ENCODE measurements at places on chromosomes 12 and 14. TPM values are rescaled to one million over a fixed set of nuclear protein-coding genes. Genes with fewer than 3 reads are reported as not detected.
A peak's percentile ranks its signal among the peaks of the same experiment; 100 is the strongest.

- H3K4me3 ChIP-seq: no peak overlapping the region
- no peaks in the 10 kb centered on the region for H3K36me3 ChIP-seq
- no peak overlapping the region for H3K27ac ChIP-seq
- DNase-seq: no peak
- no peaks in the 10 kb centered on the region for H3K27me3 ChIP-seq
Observed at GRCh38 chr12:18652596-18652995, 85.2 kb downstream of the PLCZ1 start.

DNA sequence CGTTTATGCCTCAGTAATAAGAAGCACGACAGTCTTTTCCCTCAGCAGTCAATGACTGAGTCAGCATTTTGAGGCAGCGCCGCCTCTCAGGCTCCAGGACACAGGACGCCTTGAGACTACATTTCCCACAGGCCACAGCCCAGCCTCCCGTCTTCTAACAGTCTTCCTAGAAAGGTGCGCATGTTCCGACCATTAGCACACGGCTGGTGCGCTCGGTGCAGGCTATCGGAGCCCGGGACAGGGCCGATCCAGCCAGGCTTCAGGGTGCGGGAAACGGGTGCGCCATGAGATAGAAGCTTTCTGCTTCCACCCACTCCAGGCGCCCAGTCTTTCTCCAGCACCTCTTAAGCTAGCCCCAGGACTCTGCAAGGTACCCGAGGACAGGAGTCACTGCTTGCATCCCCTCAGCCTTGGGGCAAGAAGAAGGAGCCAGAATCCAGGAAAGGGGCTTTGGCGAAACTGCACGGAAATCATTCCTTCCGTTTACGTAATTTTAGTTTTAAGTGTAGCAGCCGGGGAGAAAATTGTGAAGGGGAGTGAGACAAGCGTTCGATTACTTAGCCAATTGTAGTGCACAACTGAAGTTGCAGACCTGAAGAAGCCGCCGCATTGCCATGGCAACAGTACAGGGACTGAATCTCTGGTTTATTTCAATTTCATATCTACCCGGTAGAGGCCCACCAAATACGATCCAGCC, 54.0 kb downstream of the ZNF641 start:
- peak; percentile 90 for DNase-seq
- H3K4me1 ChIP-seq: no peaks in the 10 kb centered on the region

DNA sequence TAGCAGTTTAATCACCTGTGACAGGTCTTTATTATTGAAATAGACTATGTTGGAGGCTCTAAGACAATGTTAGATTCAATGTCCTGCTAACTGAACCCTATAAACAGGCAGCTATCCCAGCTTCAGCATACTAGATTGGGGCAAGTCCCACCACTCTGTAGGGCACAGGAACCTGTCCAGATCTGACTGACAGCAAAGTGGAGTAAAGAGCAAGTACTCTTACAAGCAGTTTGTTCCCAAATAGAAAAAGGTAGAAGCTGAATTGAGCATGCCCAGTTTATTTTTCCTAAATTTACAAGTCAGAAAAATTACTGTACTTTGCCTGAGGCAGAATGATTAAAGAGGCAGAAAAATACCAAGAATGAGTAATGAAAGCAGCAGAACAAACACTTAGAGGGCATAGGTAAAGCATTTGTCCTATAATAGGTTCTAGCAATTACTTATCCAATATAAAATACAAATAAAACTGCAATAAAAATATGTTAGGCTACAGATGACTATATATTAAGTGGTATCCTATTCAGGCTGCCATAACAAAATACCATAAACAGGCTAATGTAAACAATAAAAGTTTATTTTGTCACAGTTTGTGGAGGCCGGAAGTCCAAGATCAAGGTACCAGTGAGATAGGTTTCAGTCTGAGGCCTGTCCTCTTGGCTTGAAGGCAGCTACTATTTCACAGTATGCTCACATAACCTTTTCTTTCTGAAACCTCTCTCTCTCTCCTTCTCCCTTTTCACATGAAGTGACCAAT, 868.2 kb downstream of the C12orf50 start:
- DNase-seq: peak; percentile 16
- no peaks in the 10 kb centered on the region for H3K36me3 ChIP-seq
- H3K27ac ChIP-seq: no peak overlapping the region
- no peaks in the 10 kb centered on the region for H3K27me3 ChIP-seq

GRCh38 chr12:78171061-78171460, 340.4 kb downstream of the NAV3 start:
- H3K27ac ChIP-seq: no peak overlapping the region
- no peaks in the 10 kb centered on the region for H3K36me3 ChIP-seq
- H3K4me1 ChIP-seq: no peaks in the 10 kb centered on the region
- DNase-seq: no peak

- H3K27ac ChIP-seq: no peak overlapping the region
- no peak overlapping the region for H3K4me3 ChIP-seq
- H3K27me3 ChIP-seq: no peaks in the 10 kb centered on the region
- no peaks in the 10 kb centered on the region for H3K4me1 ChIP-seq
Observed at GRCh38 chr12:123264642-123265041, 7.0 kb downstream of the CDK2AP1 start.

- H3K36me3 ChIP-seq: peaks cover 24% of the 10 kb centered on the region
- peak overlapping the region; percentile 58 for H3K27ac ChIP-seq
- peak; percentile 97 for DNase-seq
- no peak overlapping the region for H3K4me3 ChIP-seq
Observed at GRCh38 chr12:54352022-54352531, 12.2 kb downstream of the GPR84 start.

GRCh38 chr14:100582496-100583165, 4.6 kb downstream of the BEGAIN start:
- no peak overlapping the region for H3K4me3 ChIP-seq
- DNase-seq: peak; percentile 26
- H3K4me1 ChIP-seq: no peaks in the 10 kb centered on the region
- H3K27ac ChIP-seq: no peak overlapping the region
- H3K27me3 ChIP-seq: peaks cover 1% of the 10 kb centered on the region

- H3K4me1 ChIP-seq: peaks cover 24% of the 10 kb centered on the region
- H3K36me3 ChIP-seq: peaks cover 22% of the 10 kb centered on the region
- no peaks in the 10 kb centered on the region for H3K27me3 ChIP-seq
- no peak overlapping the region for H3K4me3 ChIP-seq
- peak; percentile 90 for DNase-seq
Observed at GRCh38 chr12:124457287-124458219, 109.9 kb downstream of the NCOR2 start.

GRCh38 chr12:54024127-54024526, 4.1 kb upstream of the HOXC6 start:
- no peaks in the 10 kb centered on the region for H3K36me3 ChIP-seq
- H3K4me3 ChIP-seq: no peak overlapping the region

GRCh38 chr14:22380571-22381407, 208.2 kb downstream of the DAD1 start:
- peaks cover 2% of the 10 kb centered on the region for H3K4me1 ChIP-seq
- no peaks in the 10 kb centered on the region for H3K36me3 ChIP-seq
- H3K27me3 ChIP-seq: no peaks in the 10 kb centered on the region
- DNase-seq: no peak
- no peak overlapping the region for H3K4me3 ChIP-seq

IL23A gene
- not detected for polyA plus RNA-seq

IQSEC3 gene
- 6.9 TPM for polyA plus RNA-seq

MYH6 gene
- 0.13 TPM for polyA plus RNA-seq

CEBPE gene
- not detected for polyA plus RNA-seq
